Ascending aorta (tissue), 2 donors: ENCODE measurements at places on chromosomes 2 and 18. TPM values are rescaled to one million over a fixed set of nuclear protein-coding genes. Genes with fewer than 3 reads are reported as not detected.

The ARHGAP15 gene
- total RNA-seq = 1.4 TPM

DNA sequence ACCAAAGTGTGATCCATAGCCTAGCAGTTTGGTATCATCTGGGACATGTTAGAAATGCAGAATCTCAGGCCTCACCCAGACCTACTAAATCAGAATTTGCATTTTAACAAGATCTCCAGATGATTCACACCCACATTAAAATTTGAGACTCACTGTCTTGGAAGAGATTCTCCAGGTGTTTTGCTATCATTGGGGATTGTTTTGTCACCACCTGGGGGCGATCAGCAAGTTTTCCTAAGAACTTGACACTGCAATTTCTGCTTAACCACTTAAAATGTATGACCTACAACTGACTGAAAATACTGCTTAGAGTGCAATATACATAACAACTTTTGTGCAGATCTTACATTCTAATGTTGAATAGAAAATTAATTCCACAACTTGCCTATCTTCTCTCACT is 18.9 kb upstream of the ITGA4 start:
- no peak for DNase-seq
- no peaks in the 10 kb centered on the region for H3K4me1 ChIP-seq
- no peaks in the 10 kb centered on the region for H3K36me3 ChIP-seq
- H3K27me3 ChIP-seq = no peaks in the 10 kb centered on the region
- no peak overlapping the region for H3K27ac ChIP-seq

- no peaks in the 10 kb centered on the region for H3K27me3 ChIP-seq
- no peak overlapping the region for H3K4me3 ChIP-seq
- H3K27ac ChIP-seq = no peak overlapping the region
- no peaks in the 10 kb centered on the region for H3K4me1 ChIP-seq
- DNase-seq = no peak
These were observed 62.4 kb upstream of the ACVR1 start for GRCh38 chr2:157938556-157938955.

GRCh38 chr18:58534535-58535301 is 94.2 kb downstream of the ALPK2 start:
- H3K4me3 ChIP-seq = no peak overlapping the region
- no peaks in the 10 kb centered on the region for H3K27me3 ChIP-seq
- no peaks in the 10 kb centered on the region for H3K36me3 ChIP-seq
- no peak for DNase-seq

DNA sequence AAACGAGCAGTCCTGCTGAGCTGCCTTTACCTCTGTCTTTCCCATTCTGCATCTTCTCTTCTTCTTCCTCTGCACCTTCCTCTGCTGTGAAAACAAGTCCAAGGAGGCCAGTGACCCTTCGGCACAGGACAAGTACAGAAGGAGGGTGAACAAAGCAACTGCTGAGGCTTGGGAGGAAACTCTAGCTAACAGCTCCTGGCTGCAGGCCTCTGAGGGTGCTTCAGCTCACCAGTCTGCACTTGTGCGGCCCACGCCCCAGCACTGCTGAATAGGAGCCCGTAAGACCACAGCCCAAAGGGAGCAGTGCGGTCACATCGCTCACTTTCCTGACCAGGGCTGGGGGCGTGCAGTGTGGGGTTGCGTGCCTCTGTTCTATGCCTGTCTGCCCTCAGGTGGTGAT is 42.1 kb upstream of the DNMT3A start:
- H3K4me1 ChIP-seq = no peaks in the 10 kb centered on the region
- H3K27ac ChIP-seq = no peak overlapping the region
- no peak overlapping the region for H3K4me3 ChIP-seq

DNA sequence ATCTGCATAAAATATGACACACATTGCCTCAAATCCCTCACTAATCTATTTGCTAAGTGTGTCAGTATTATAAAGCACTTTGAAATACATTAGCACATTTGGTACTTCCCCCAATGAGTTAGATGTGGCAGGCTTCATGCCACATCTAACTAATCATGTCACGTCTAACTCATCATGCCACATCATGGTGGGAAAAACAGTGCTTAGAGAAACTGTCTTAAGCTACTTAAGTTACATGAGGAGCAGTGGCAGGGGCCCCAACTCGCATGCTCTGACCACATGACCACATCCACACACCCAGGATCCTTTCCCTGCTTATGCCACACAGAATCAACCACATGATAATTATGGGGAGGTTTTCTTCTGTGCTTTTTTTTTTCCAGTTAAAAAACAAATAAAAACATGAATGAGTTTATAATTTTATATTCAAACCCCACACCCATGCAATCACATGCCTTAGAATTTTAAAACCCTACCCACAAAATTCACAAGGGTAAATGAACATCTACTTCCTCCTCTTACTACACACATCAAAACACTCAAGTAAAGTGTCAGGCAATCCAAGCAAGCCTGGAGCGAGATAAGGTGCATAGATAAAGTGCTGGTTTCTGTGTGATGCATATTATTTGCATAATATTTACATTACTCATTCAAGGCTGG is 1.6 kb downstream of the ABCA12 start:
- H3K27me3 ChIP-seq = no peaks in the 10 kb centered on the region
- DNase-seq = no peak
- H3K4me3 ChIP-seq = no peak overlapping the region
- no peak overlapping the region for H3K27ac ChIP-seq
- no peaks in the 10 kb centered on the region for H3K36me3 ChIP-seq

DNA sequence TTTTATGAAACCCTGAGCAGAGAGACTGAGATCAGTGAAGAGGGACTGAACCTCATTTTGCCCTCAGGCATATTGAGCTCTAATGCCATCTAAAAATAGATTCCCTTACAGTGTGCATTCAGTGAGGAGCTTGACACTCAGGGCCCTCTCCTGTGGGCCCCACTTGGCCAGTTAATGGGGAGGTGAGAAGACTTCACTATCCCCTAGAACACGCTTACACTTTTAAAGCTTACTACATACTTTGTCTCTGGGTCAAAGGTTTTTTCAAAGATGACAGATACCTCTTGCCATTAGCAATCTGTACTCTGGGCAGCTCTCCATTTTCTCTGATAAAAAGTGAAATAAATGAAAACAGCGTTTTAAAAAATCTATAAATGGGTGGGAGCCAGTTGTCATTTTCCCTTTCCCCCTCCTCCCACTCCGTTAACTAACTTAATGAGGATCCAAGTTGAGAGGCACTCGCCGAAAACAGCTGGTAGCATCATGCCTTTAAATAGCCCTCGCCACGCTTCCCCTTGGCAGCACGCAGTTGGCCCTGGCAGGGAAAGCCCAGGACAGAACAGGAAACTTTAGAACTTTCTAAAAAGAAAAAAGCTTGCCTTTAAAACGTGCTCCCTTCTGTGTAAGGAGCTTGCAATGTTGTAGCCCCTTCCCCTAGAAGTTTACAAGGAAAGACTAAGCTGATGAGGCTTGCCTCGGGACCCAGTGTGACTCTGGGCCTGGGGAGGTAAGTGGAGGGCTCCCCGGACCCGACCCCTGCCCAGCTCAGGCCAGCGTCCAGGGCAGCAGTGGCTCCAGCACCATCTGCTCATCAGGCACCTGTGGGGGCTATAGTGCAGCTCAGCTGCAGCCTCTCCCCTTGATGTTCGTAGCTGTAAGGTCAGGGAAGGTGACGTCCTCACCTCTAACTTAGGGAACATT is 58.8 kb upstream of the FOSL2 start:
- H3K27me3 ChIP-seq = no peaks in the 10 kb centered on the region
- H3K36me3 ChIP-seq = no peaks in the 10 kb centered on the region
- no peak for DNase-seq

GRCh38 chr2:167368371-167368770 is 480.1 kb downstream of the XIRP2 start:
- H3K4me1 ChIP-seq = no peaks in the 10 kb centered on the region
- no peaks in the 10 kb centered on the region for H3K36me3 ChIP-seq
- H3K4me3 ChIP-seq = no peak overlapping the region
- H3K27ac ChIP-seq = no peak overlapping the region
- no peaks in the 10 kb centered on the region for H3K27me3 ChIP-seq
- DNase-seq = no peak

The ASB18 gene
- not detected for total RNA-seq

- no peaks in the 10 kb centered on the region for H3K36me3 ChIP-seq
- H3K27ac ChIP-seq = no peak overlapping the region
- H3K4me1 ChIP-seq = no peaks in the 10 kb centered on the region
These were observed 10.3 kb upstream of the CHST10 start for GRCh38 chr2:100427627-100428258.

The DNAJC5G gene
- not detected for total RNA-seq

GRCh38 chr2:152054593-152054992 is 44.3 kb downstream of the CACNB4 start:
- H3K4me1 ChIP-seq = peaks cover 4% of the 10 kb centered on the region
- H3K36me3 ChIP-seq = no peaks in the 10 kb centered on the region
- H3K27ac ChIP-seq = peak overlapping the region; percentile 45
- no peak for DNase-seq
- H3K4me3 ChIP-seq = no peak overlapping the region

The DYSF gene
- total RNA-seq = 58.3 TPM

GRCh38 chr18:45951016-45951714 is 16.0 kb downstream of the EPG5 start:
- H3K4me3 ChIP-seq = no peak overlapping the region
- no peaks in the 10 kb centered on the region for H3K27me3 ChIP-seq
- H3K4me1 ChIP-seq = no peaks in the 10 kb centered on the region
- H3K36me3 ChIP-seq = peaks cover 95% of the 10 kb centered on the region
- H3K27ac ChIP-seq = no peak overlapping the region

The PPIG gene
- total RNA-seq = 30.2 TPM

GRCh38 chr2:180328795-180329422 is 321.8 kb upstream of the CWC22 start:
- H3K36me3 ChIP-seq = no peaks in the 10 kb centered on the region
- H3K27ac ChIP-seq = no peak overlapping the region
- no peaks in the 10 kb centered on the region for H3K27me3 ChIP-seq
- H3K4me1 ChIP-seq = no peaks in the 10 kb centered on the region

GRCh38 chr2:110863726-110864125 is 131.4 kb downstream of the ACOXL start:
- H3K4me3 ChIP-seq = no peak overlapping the region
- no peaks in the 10 kb centered on the region for H3K4me1 ChIP-seq
- DNase-seq = no peak
- no peaks in the 10 kb centered on the region for H3K36me3 ChIP-seq

GRCh38 chr2:30778611-30779010 is 28.6 kb downstream of the CAPN13 start:
- H3K36me3 ChIP-seq = no peaks in the 10 kb centered on the region
- no peak overlapping the region for H3K4me3 ChIP-seq
